ENCODE measurements at places on chromosomes 13 and 19.

- no peak for DNase-seq
Measured at GRCh38 chr13:67140006-67140405, 90.1 kb downstream of the PCDH9 start.

DNA sequence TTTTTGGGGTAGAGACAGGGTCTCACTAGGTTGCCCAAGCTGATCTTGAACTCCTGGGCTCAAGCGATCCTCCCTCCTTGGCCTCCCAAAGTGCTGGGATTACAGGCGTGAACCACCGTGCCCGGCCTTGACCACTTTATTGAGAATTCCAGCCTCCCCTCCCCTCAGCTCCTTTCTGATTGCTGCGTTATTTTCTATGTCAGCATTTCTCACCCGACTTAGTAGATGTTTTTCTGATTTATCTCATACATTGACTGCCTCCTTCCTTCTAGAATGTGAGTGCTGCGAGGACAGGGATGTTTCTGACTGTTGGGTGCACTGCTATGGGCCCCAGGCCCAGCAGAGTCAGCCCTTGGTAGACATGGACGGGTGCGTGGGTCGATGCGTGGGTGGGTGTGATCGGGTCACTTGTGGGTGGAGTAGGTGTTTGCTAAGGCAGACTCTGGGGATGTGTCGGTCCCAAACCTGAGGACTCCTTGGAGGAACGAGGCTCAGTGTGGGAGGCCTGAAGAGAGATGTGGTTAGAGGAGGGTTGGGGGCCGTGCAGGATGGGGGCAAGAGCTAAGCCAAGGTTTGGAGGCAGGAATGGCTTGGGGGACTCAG is 34.2 kb upstream of the NCCRP1 start:
- DNase-seq: no peak

GRCh38 chr13:100523981-100524386 is 64.6 kb downstream of the GGACT start:
- DNase-seq: no peak

GRCh38 chr19:18514800-18515682 is 6.8 kb downstream of the ELL start:
- DNase-seq: no peak

GRCh38 chr13:21458451-21458812 is 671 bp downstream of the ZDHHC20 start:
- peak; percentile 13 for DNase-seq

GRCh38 chr13:36986462-36987240 is 12.5 kb downstream of the ALG5 start:
- no peak for DNase-seq

Data from NCI-H1694 treated with DMSO at 0.1 percent for 48 hours (cell line).